CD8-positive, alpha-beta memory T cell (primary cell): ENCODE measurements at places on chromosomes 16 and 17. TPM values are rescaled to one million over a fixed set of nuclear protein-coding genes. Genes with fewer than 3 reads are reported as not detected.

GRCh38 chr17:77281904-77282367 is 141.2 kb downstream of the SEC14L1 start:
- H3K36me3 ChIP-seq, result no peaks in the 10 kb centered on the region
- peaks cover 14% of the 10 kb centered on the region for H3K4me1 ChIP-seq
- DNase-seq, result no peak

The MEFV gene
- polyA plus RNA-seq, result not detected

The NR1D1 gene
- polyA plus RNA-seq, result 10.4 TPM

DNA sequence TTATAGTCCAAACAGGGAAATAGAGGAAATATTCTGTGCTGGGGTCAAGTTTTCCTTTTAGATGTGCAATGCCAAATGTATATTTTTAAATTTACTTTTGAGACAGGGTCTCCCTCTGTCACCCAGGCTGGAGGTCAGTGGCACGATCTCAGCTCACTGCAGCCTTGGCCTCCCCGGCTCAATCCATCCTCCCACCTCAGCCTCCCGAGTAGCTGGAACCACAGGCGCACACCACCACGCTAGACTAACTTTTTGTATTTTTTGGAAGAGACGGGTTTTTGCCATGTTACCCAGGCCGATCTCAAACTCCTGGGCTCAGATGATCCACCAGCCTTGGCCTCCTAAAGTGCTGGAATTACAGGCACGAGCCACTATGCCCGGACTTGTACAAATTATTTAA is 25.8 kb upstream of the MED13 start:
- DNase-seq, result no peak
- no peaks in the 10 kb centered on the region for H3K27me3 ChIP-seq
- no peak overlapping the region for H3K27ac ChIP-seq
- H3K4me3 ChIP-seq, result no peak overlapping the region
- no peaks in the 10 kb centered on the region for H3K36me3 ChIP-seq

DNA sequence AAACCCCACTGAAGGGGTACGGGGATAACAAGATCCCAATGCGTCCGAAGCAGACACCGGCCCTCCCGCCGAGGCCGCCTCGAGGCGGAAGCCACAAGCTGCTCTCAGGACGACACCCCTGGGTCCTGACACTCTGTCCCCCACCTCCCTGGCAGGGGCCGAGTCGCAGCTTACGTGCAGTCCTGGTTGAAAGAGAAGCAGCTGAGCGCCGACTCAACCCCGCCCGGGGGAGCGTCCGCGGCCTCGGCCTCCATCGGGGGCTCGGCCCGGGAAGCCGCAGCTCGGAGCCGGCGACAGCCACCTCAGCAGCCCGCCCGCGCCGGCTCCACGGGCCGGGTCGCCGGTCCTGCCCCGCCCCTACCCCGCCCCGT is at the start of gene WIPI1:
WIPI1 (minus strand) TSS at position 329 of the 371 bp plus-strand sequence; CDS start at position 254, 75 bp downstream.
- DNase-seq, result no peak
- H3K36me3 ChIP-seq, result no peaks in the 10 kb centered on the region
- peak within 1 kb of the TSS; percentile 69 for H3K4me3 ChIP-seq

DNA sequence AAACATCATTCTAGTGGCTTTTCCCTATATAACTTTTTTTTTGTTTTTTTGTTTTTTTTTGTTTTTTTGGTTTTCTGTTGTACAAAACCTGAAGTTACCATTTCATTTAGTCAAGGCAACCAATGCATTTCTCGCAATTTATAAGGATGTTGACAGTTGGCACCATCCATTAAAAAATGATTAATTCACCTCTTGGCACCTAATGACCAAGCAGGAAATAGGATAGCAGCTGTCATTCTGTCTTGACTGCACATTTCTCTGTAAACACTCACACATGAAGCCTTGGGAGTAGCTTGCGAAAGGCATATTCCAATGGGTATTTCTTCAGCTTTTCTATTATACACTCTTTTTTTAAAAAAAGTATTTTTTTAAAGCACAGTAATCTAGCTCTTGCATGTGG is 77.5 kb downstream of the SYCE1L start:
- no peak overlapping the region for H3K27ac ChIP-seq
- no peaks in the 10 kb centered on the region for H3K4me1 ChIP-seq
- H3K4me3 ChIP-seq, result no peak overlapping the region
- no peak for DNase-seq
- no peaks in the 10 kb centered on the region for H3K36me3 ChIP-seq
- no peaks in the 10 kb centered on the region for H3K27me3 ChIP-seq

The KIF18B gene
- polyA plus RNA-seq, result 0.10 TPM

The PPL gene
- polyA plus RNA-seq, result 0.29 TPM

The C1QTNF8 gene
- polyA plus RNA-seq, result not detected

The PRR29 gene
- 4.1 TPM for polyA plus RNA-seq

GRCh38 chr16:16158741-16159374 is 64.4 kb downstream of the ABCC6 start:
- no peak for DNase-seq
- H3K27me3 ChIP-seq, result no peaks in the 10 kb centered on the region
- H3K27ac ChIP-seq, result no peak overlapping the region
- no peaks in the 10 kb centered on the region for H3K4me1 ChIP-seq
- no peak overlapping the region for H3K4me3 ChIP-seq
- no peaks in the 10 kb centered on the region for H3K36me3 ChIP-seq

DNA sequence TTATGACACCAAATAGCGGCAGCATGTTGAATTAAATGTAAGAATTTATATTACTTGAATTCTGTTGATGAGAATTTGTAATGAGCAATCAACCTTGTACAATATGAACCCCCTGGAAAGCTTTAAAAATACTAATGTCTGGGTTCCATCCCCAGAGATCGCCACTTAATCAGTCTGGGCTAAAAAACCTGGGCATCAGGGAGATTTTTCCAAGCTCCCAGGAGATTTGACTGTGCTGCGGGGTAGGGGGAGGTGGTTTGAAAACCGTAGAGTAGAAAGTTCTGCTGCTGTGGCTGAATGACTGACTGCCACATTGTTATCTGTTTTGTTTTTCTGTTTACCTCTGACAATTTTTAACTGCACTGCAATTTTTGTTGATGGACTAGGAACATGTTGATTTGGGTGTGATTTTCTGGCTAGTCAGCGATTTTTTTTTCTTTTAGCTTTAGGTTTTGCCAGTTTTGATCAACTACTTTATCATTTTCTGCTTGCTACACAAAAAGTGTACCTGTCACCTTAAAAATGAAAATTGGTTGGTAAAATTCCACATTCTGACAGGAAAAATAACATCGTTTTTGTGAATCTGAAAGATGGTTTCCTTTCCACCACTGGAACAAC is 79.3 kb downstream of the PCTP start:
- H3K4me1 ChIP-seq, result no peaks in the 10 kb centered on the region
- no peaks in the 10 kb centered on the region for H3K27me3 ChIP-seq
- DNase-seq, result no peak
- H3K4me3 ChIP-seq, result no peak overlapping the region
